ENCODE measurements at places on chromosomes 5 and 9.

DNA sequence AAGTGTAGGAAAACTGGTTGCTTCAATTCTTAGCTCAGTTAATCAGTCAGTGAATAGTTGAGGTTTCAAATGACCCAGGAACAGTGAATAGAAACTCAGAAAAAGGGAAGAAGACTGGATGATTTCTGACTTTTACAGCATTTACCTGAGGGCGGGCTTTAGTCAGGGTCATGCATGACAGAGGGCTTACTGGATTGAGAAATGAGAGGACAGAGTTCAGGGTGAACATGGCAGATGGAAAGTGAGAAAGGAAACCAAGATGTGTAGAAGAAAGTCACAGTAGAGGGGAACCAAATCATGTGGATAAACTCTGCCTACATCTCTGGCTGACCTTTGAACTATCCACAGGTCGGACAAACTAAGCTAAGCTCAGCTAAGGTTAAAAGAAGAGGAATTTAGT is 596.0 kb downstream of the SEMA5A start:
- no peak for DNase-seq

DNA sequence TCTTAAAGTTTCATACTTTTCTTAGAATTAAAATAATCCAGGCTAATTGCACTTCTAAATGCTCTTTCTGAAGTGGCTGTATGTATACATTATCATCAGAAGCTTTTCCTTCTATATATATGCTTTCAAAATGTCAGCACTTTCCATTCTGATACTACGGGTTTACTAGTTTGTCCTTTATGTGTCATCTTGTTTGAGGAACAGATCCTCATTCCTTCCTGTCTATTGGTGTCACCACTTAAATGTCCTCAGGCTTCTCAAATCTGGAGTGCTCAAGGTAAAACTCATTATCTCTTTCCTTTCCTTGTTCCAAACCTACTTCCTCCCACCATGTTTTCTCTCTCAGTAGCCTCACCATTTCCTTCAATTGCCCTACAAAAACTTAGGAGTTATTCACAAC is 236.3 kb downstream of the CSNK1G3 start:
- no peak for DNase-seq

DNA sequence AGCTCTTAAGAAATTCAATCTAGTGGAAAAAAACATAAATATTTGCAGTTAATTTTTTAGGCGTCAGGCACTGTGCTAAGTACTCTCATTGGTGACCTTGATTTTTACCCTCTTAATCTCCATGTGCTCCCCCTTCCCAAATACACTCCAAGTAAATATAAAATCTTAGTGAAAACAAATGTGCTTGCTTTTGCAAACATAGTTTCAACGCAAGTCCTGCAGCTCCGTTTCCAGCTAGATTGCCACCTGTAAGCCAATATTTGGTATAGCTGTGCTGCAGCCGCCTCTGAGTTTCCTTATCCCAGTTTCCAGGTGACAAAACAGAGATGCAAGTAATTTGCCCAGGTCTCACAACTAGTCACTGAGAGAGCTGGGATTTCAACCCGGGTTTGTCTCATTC is 1.9 kb upstream of the MTMR12 start:
- DNase-seq = no peak

DNA sequence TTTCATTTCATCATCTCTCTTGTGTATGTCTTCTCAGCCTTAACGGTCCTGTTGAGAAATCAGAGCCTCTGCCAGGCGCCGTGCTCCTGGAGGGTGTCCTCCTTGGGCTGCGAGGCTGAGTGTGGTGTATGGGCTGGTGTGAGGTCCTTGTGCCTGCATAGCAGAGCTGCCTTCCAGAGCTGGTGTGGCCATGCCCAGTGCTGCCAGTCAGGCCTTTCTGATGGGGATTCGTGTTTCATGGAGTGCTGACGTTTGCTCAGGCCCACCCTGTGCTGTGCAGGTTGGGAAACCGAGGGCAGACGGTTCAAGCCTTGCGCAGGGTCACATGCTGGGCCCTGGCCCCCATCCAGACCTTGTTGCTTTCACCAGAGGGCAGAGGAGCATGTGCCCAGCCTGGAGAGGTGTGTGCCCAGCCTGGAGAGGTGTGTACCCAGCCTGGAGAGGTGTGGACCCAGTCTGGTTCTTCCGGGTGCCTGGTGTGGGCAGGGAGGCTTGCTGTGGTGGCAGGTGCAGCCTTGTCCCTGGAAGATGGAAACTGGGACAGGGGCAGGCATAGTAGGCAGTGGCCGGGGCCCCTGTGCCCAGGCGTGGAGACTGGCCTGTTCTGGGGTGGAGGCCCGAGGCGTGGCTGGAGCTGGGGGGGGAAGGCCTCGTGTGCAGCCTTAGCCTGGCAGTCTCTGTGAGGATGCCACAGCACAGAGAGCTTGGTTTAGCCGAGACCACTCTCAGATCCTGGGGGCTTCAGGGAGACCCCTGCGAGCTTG is 84.0 kb downstream of the RXRA start:
- no peak for DNase-seq

GRCh38 chr9:2725898-2726649 is 8.8 kb downstream of the KCNV2 start:
- no peak for DNase-seq

GRCh38 chr5:132680780-132681475 is 7.1 kb downstream of the IL4 start:
- no peak for DNase-seq

- no peak for DNase-seq
These were observed 14.8 kb downstream of the PPP3R2 start for GRCh38 chr9:101579711-101580545.

DNA sequence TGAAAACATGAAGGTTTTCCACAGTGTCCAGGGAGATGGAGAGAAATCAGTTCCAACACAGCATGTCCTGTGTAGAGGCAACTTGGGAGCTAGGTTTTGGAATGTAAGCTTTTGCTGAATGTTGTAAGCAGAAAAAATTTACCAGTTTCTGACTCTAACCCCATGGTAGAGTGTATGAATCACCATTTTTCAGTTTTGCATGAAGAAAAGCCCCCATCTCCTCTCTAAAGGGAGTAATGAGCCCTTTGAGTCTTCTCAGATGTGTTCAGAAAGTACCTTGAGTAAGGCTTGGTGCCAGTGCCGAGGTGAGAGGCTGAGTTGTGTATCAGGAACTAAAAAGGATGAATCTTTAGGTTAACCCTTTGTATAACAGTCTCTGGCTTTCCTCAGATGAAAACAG is 96.2 kb downstream of the ADRB2 start:
- no peak for DNase-seq

- DNase-seq = no peak
These were observed 35.3 kb upstream of the IQGAP2 start for GRCh38 chr5:76367623-76368371.

- DNase-seq = no peak
These were observed 51.0 kb downstream of the FER start for GRCh38 chr5:108798513-108799265.

DNA sequence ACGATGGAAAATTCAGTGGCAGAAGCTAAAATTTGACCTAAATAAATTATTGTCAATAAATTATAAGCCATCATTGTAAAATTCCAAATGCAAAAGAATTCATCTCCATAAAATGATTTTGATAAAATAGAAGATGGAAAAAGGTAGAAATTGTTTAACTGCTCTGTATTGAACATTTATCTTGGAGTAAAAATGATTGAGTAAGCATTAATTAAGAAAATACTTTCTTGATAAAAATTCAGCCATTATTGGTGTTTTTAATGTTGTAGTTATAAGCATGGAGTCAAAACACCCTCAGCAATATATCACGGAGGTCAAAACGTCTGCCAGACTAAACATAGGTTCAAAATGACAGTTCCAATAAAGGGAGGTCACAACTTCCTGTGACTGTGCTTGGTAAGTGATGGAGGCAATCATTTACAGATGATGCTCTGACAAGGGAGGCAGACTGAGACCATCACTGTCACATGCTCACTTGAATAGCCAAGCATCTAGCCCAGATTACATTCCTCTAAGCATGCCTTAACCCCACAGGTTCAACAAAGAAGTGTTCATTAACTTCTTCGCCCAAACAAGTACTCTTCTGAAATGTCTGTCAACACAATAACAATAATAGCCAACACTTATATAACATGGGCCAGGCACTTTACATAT is 69.5 kb downstream of the SH3TC2 start:
- no peak for DNase-seq

GRCh38 chr9:8868632-8869031 is 1069.1 kb upstream of the DMAC1 start:
- DNase-seq = no peak

DNA sequence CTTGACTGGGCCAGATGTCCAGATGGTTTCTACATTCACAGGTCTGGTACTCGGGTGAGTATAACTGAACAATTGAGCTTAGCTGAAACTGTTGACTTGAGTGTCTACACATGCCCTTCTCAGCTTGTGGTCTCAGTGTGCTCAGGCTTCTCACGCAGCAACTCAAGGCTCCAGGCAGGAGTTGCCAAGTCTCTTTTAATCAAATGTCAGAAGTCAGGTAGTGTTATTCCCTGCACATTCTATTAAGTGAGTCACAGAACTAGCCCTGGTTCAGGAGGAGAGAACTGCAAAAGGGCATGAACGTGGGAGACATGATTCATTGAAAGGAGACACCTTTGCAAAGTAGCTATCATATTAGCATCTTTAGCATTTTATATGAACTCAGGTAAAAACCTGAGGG is 199.3 kb upstream of the ACTBL2 start:
- DNase-seq = no peak

- DNase-seq = no peak
These were observed 15.1 kb upstream of the ZCCHC7 start for GRCh38 chr9:37105234-37105633.

DNA sequence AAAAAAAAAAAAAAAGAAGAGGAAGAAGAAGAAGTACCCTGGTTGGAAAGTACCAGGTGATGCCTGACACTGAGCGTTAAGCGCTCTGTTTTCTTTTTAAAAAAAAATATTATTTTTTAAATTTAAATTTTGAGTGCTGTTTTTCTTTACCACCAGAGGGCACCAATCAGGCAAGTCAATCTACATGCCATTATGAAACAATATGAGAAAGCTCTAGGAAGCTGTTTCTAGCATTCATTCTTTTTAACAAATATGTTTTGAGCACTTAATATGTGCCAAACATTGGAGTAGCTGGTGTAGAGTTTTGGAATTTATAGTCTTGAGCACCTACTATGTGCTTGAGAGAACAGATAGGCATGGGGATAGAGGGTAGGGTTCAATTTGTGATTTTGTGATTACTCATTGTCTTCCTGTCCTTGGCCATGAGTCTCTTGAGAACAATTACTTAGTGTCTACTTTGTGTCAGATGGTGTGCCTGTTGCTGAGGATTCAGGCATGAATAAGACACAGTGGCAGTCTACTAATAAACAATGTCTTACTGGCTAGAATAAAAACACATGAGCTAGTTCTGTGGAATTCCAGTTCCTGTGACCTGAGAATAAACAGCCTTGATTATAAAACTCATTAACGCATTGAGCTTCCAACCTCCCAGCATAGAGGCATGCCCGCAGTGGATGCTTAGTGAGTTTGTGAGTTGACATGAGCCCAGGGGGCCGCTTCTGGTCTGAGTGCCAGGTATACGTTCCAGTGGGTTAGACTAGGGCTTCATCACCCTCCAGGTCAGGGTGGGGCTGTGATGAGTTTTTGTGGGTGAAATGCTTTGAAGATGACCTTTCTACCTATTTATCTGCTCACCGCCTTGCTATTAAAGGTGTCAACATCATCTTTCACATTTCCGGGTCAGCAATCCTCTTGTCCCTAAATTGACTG is 3.0 kb upstream of the UBE2R2 start:
- DNase-seq = no peak

GRCh38 chr9:84593352-84593751 is 76.2 kb upstream of the NTRK2 start:
- no peak for DNase-seq

DNA sequence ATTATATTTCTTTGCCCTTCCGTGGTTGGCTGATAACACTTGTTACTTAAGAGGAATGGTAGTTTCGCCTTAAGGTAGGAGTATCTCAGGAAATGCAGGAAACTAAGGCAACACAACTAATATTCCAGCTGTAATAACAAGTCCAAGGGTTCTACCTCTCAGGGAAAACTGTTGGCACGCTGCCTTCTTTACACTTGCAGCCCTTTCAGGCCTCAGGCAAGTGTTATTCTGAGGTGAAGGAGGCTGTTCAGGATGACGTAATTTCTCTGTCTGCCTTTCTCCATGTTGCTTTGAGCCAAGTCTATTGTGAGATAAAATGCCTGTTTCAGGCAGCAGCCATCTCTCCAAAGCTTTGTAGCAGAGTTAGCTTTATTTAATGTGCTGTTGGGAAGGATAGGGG is 38.0 kb downstream of the VCAN start:
- no peak for DNase-seq

DNA sequence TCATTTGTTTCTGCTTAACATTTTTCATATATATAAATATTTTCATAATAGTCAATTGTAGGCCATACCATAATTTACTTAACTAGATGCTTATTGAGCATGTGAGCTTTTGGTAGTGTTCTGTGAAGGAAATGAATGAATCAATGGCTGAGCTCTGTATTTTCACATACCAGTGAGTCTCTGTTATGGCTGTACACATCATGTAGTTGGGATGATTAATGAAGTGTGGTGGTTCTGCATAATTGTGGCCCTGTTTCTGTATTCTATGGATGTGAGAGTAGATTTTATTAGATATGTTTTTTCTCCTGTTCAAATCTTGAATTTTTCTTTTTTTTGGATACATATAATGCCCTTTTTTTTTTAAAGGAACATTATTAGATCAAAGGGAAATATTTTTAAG is 56.2 kb downstream of the CTNNA1 start:
- DNase-seq = no peak

GRCh38 chr9:105662184-105663104 is at the start of gene TAL2:
TSS of gene TAL2 (plus strand) at chr9:105662457. CDS start at chr9:105662497, 40 bp downstream.
- no peak for DNase-seq

- DNase-seq = no peak
These were observed 115.8 kb downstream of the ERCC6L2 start for GRCh38 chr9:95991326-95991725.

GRCh38 chr5:144206141-144206540 is 35.5 kb downstream of the KCTD16 start:
- no peak for DNase-seq

DNA sequence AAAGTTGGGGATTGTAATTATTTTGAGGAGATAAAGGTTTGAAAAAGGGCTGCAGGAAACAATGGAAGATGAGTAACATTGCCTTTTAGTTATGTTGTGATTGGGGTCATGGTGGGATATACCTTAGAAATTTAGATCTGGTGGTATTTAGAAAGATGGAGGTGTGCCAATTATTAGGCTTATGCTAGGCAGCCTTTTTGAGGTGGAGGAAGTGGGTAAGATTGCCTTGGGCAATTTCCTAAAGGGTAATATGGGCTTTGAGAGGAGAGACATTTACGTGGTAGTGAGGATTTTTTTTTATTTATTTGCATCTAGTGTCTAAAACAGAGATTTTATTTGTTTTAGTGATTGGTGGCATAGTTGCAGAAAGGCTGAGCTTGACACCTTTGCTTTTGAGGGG is 10.5 kb downstream of the HSPA4 start:
- no peak for DNase-seq

DNA sequence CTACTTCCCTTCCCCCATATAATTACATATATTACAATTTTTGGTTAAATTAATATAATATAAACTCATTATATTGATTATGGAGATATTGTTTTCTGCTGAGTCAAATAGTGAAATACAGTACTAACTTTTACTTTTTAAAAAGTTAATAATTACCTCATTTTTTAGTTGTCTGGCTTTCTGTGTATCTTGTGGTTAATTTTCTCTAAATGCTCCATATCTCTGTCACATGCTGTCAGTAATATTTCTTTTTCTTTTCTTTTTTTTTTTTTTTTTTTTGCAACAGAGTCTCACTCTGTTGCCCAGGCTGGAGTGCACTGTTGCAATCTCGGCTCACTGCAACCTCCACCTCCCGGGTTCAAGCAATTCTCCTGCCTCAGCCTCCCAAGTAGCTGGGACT is 23.2 kb downstream of the STX17 start:
- no peak for DNase-seq
